ENCODE measurements at places on chromosomes 3 and 15. TPM values are rescaled to one million over a fixed set of nuclear protein-coding genes. Genes with fewer than 3 reads are reported as not detected.

DNA sequence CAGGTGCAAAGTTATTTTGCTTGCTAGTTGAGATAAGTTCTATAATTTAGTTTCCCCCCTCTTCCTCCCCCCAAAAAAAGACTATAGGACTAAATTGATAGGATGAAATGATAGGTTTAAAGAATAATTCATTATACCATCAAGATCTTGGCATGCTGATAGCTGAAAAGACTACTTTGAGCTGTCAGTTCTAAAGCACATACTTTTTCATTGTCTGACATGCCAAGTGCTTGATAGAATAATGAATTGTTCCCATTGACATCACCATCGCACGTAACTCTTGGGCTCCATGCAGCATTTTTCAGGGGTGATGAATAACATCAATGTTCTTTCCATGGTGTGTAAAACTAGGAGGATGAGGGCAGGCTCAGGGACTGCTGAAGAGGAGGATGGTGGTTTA is 32.3 kb upstream of the TAFA4 start:
- no peaks in the 10 kb centered on the region for H3K27me3 ChIP-seq
- no peaks in the 10 kb centered on the region for H3K36me3 ChIP-seq
- H3K4me1 ChIP-seq = no peaks in the 10 kb centered on the region
- DNase-seq = no peak
- H3K27ac ChIP-seq = no peak overlapping the region

Gene THPO
- total RNA-seq = not detected

Gene LINGO1
- 4.0 TPM for total RNA-seq

- H3K27ac ChIP-seq = peak within 1 kb of the TSS; percentile 2
- DNase-seq = peak; percentile 55
- peak within 1 kb of the TSS; percentile 55 for H3K4me3 ChIP-seq
- H3K4me1 ChIP-seq = peaks cover 14% of the 10 kb centered on the region
- no peaks in the 10 kb centered on the region for H3K36me3 ChIP-seq
Observed at GRCh38 chr3:39809181-39809994, at the start of gene MYRIP. MYRIP (plus strand) TSS chr3:39809609; CDS start chr3:39900817, 91,208 bp downstream.

GRCh38 chr3:156551261-156551660 is 3.7 kb downstream of the SSR3 start:
- H3K27ac ChIP-seq = peak overlapping the region; percentile 17
- H3K4me3 ChIP-seq = no peak overlapping the region
- H3K4me1 ChIP-seq = peaks cover 79% of the 10 kb centered on the region
- DNase-seq = no peak
- no peaks in the 10 kb centered on the region for H3K27me3 ChIP-seq

GRCh38 chr15:83561661-83562060 is 92.3 kb upstream of the ADAMTSL3 start:
- no peaks in the 10 kb centered on the region for H3K4me1 ChIP-seq
- H3K36me3 ChIP-seq = no peaks in the 10 kb centered on the region
- no peaks in the 10 kb centered on the region for H3K27me3 ChIP-seq
- no peak for DNase-seq
- H3K4me3 ChIP-seq = no peak overlapping the region

- no peaks in the 10 kb centered on the region for H3K27me3 ChIP-seq
- H3K36me3 ChIP-seq = peaks cover 56% of the 10 kb centered on the region
- H3K4me3 ChIP-seq = no peak overlapping the region
- no peak for DNase-seq
- H3K4me1 ChIP-seq = no peaks in the 10 kb centered on the region
Observed at GRCh38 chr3:38254872-38255271, 10.7 kb upstream of the SLC22A13 start.

GRCh38 chr3:54132685-54133084 is 10.3 kb downstream of the CACNA2D3 start:
- H3K36me3 ChIP-seq = no peaks in the 10 kb centered on the region
- DNase-seq = no peak
- H3K4me1 ChIP-seq = no peaks in the 10 kb centered on the region

DNA sequence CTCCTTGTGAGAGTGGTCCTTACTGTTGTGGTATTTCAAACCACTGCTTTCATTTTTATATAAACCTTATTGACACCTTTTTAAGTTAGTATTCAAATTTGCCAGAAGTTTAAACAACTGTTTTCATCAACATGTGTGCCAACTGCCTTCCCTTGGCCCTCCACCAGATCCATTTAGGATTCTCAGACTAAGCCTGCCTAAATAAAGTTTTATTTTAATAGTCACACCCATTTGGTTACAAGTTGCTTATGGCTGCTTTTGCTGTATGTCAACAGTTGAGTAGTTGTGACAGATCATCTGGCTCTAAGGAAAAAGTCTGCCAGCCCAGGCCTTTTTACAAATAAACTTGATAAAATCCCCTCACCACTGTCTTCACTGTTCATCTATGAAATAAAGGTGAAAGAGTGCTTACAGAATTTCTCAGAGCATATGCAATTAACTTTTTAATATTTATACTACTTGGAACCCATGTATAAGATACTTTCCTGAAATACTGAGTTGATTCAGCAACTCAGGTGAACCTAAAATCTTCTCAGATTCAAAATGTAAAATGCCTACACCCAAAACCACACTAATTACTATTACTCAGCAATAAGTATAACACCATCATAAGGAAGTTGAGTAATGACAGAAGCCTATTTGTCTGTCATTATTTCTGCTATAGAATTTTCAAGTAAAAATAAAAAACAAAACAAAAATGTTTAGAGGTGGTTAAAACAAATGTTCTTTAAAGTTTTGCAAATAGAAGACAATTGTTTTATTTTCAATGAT is 35.1 kb downstream of the PEAK1 start:
- no peaks in the 10 kb centered on the region for H3K27me3 ChIP-seq
- H3K27ac ChIP-seq = no peak overlapping the region
- H3K36me3 ChIP-seq = no peaks in the 10 kb centered on the region
- H3K4me3 ChIP-seq = no peak overlapping the region

Gene SLC9A9
- 3.5 TPM for total RNA-seq

DNA sequence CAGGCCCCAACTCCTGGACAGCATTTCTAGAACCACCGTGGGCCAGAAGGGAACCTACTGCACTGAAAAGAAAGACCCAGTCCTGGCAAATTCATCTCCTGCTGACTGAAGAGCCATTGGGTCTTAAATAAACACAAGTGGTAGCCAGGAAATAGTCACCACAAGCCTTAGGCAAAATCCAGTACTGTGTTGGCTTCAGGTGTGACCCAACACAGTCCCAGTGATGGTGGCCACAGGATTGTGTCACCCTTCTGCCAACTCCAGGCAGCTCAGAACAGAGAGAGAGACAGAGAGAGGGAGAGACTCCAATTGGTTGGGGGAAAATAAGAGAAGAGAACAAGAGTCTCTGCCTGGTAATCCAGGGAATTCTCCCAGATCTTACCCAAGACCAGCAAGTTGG is 23.1 kb downstream of the NEDD4 start:
- no peak for DNase-seq
- H3K27me3 ChIP-seq = no peaks in the 10 kb centered on the region
- H3K4me1 ChIP-seq = no peaks in the 10 kb centered on the region

Gene CDCP1
- 0.40 TPM for total RNA-seq

Gene ACSBG1
- not detected for total RNA-seq

Gene GOLGA8S
- 1.2 TPM for total RNA-seq

DNA sequence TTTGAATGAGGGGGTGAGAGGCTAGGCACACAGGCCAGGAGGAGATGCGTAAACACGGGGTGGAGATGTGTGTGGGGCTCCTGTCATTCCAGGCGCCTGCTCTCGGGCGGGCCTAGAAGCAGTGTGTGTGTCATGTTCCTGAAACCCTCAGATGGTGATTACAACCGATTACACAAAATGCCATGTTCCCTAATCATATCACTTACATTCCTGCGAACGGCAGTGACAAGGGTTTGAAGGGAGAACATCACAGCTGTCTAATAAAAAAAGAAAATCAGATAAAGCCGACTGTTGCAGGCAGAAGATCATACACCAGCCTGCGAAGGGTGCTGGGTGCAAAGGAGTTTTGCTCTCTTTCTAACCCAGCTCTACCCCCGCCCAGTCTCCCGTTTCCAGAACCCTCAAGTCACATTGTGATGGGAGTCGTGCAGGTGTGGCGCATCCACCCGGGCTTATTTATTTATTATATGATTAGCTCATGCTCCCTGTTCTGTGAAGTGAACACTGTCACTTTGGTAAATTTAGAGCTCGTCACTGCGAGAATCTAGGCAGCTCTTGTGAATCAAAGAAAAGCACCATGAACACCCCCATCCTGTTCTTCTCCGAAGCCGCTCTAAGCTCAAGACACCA is 140.3 kb downstream of the NR2F2 start:
- H3K27me3 ChIP-seq = peaks cover 3% of the 10 kb centered on the region
- H3K4me1 ChIP-seq = no peaks in the 10 kb centered on the region
- no peak for DNase-seq
- H3K4me3 ChIP-seq = no peak overlapping the region
- H3K27ac ChIP-seq = no peak overlapping the region

Gene OXSM
- total RNA-seq = 12.9 TPM

Gene SLC51B
- total RNA-seq = not detected

GRCh38 chr3:136664771-136665170 is 87.4 kb downstream of the STAG1 start:
- DNase-seq = no peak
- no peaks in the 10 kb centered on the region for H3K27me3 ChIP-seq
- no peak overlapping the region for H3K4me3 ChIP-seq
- H3K27ac ChIP-seq = no peak overlapping the region
- H3K36me3 ChIP-seq = no peaks in the 10 kb centered on the region

GRCh38 chr3:128167646-128167972 is 14.3 kb downstream of the EEFSEC start:
- H3K4me3 ChIP-seq = no peak overlapping the region
- H3K27ac ChIP-seq = peak overlapping the region; percentile 35
- H3K4me1 ChIP-seq = no peaks in the 10 kb centered on the region
- no peaks in the 10 kb centered on the region for H3K36me3 ChIP-seq
- H3K27me3 ChIP-seq = no peaks in the 10 kb centered on the region
- DNase-seq = no peak

- peaks cover 74% of the 10 kb centered on the region for H3K4me1 ChIP-seq
- H3K27ac ChIP-seq = peak overlapping the region; percentile 16
- H3K27me3 ChIP-seq = no peaks in the 10 kb centered on the region
- H3K4me3 ChIP-seq = no peak overlapping the region
- no peaks in the 10 kb centered on the region for H3K36me3 ChIP-seq
Observed at GRCh38 chr15:66773129-66773873, 71.3 kb downstream of the SMAD6 start.

Gene NR1D2
- 37.5 TPM for total RNA-seq

Gene CCDC174
- total RNA-seq = 11.3 TPM

GRCh38 chr3:35114686-35115085 is 524.6 kb upstream of the ARPP21 start:
- no peak overlapping the region for H3K4me3 ChIP-seq
- no peak overlapping the region for H3K27ac ChIP-seq
- no peak for DNase-seq
- no peaks in the 10 kb centered on the region for H3K36me3 ChIP-seq

DNA sequence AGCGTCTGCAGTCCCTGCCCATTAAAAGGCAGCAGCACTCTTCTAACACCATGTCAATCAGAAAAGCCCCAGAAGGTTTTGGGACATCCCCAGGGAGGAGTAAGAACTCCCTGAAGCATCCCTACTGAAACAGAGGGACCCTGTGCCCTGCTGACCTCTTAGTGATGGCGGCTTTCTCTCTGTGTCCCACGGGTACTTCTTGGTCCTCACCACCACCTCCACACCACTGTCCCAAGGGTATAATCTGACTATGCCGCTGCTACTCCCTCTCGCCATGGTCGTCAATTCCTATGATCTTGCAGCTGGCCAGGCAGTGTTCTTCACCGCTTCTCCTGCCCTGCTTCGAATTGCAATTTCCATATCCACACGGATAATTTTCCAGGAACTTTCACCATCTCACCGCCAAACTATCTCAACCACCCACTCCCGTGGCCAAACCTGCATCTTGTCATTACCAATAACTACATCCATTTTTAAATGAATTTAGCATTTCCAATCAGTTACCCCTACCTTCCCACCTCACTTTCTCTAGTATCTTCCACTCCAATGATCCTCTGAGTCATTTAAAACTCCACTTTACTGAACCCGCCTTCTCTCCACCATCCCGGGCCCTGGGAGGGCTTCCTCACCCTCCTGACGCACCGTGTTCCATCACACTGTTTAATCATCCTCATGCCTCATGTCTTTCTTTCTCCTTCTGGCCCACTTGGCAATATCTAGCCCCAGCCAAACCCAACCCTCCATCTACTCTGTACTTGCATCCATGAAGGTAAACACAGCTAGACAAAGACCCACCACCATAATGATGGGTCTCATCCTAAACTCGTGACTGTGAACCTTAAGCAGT is 23.7 kb downstream of the PRR23E start:
- H3K27ac ChIP-seq = no peak overlapping the region
- H3K36me3 ChIP-seq = no peaks in the 10 kb centered on the region
- no peak for DNase-seq
- H3K4me3 ChIP-seq = no peak overlapping the region

- peaks cover 20% of the 10 kb centered on the region for H3K4me1 ChIP-seq
- no peak overlapping the region for H3K4me3 ChIP-seq
- DNase-seq = no peak
- no peak overlapping the region for H3K27ac ChIP-seq
- no peaks in the 10 kb centered on the region for H3K36me3 ChIP-seq
Observed at GRCh38 chr15:46409841-46410301, 775.0 kb downstream of the SQOR start.

DNA sequence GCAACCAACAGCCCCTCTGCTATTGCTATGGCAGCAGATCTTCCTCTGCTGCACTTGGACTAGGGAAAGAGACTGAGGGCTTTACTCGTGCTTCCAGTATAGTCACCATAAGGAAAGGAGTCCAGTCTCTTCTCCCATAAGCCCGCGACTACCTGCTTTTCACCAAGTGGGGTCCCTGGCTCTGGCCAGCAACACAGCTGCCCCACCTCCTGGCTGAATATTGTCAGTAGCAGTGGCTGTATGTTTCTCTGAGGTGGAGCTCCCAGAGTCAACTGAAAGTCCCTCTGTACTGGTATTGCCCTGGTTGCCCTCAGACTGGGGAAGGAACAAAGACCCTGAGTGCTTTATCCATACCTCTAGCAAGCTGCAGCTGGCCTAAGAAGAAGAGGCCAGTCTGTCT is 719.6 kb downstream of the SQOR start:
- no peak overlapping the region for H3K4me3 ChIP-seq
- no peak for DNase-seq
- no peaks in the 10 kb centered on the region for H3K4me1 ChIP-seq
- no peaks in the 10 kb centered on the region for H3K27me3 ChIP-seq
- H3K36me3 ChIP-seq = no peaks in the 10 kb centered on the region

- no peak overlapping the region for H3K27ac ChIP-seq
- H3K4me3 ChIP-seq = no peak overlapping the region
- no peak for DNase-seq
- no peaks in the 10 kb centered on the region for H3K27me3 ChIP-seq
Observed at GRCh38 chr3:120797857-120798256, 55.3 kb downstream of the GTF2E1 start.

Gene LMAN1L
- 16.3 TPM for total RNA-seq

Gene DUOXA2
- not detected for total RNA-seq

DNA sequence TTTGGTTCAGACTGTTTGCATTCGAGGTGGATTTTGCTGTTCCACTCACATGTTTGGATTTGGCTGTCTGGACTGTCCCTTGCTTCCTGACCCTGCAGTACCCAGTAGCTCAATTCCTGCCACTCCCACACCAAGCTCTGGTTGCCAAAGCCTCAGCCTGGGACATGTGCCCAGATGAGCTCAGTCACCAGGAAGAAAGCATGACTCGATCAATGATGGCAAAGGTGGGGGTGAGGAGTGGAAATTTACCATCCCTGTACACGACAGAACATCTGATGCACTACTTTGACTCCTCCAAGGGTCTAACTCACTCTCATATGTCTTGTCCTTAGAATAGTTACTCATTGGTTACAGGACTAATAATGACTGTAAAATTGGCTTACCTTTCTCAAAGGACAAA is 45.2 kb downstream of the ZNF385D start:
- H3K27ac ChIP-seq = no peak overlapping the region
- DNase-seq = peak; percentile 84
- H3K4me1 ChIP-seq = no peaks in the 10 kb centered on the region
- H3K4me3 ChIP-seq = no peak overlapping the region
- no peaks in the 10 kb centered on the region for H3K36me3 ChIP-seq
- H3K27me3 ChIP-seq = no peaks in the 10 kb centered on the region

Gene LYZL4
- total RNA-seq = not detected

Gene FSD2
- 61.6 TPM for total RNA-seq
